ENCODE measurements at places on chromosomes 7 and 10. TPM values are rescaled to one million over a fixed set of nuclear protein-coding genes. Genes with fewer than 3 reads are reported as not detected.

DNA sequence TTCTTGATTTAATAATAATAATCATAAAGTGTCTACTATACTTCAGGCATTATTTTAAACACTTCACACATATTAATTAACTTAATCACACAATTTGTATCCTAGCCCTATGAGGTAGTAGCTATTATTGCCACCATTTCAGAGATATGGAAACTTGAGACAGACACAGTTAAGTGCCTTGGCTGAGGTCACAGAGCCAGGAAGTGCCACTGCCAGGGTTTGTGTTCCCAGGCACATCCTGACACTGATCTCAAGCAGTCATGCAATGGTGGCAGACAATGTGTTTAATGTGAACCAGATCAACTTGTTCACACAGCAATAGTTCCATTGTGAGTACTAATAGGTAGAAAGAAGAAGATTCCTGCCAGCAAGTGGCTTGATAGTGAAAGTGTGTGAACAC, 666.0 kb downstream of the SUGCT start:
- DNase-seq = no peak

DNA sequence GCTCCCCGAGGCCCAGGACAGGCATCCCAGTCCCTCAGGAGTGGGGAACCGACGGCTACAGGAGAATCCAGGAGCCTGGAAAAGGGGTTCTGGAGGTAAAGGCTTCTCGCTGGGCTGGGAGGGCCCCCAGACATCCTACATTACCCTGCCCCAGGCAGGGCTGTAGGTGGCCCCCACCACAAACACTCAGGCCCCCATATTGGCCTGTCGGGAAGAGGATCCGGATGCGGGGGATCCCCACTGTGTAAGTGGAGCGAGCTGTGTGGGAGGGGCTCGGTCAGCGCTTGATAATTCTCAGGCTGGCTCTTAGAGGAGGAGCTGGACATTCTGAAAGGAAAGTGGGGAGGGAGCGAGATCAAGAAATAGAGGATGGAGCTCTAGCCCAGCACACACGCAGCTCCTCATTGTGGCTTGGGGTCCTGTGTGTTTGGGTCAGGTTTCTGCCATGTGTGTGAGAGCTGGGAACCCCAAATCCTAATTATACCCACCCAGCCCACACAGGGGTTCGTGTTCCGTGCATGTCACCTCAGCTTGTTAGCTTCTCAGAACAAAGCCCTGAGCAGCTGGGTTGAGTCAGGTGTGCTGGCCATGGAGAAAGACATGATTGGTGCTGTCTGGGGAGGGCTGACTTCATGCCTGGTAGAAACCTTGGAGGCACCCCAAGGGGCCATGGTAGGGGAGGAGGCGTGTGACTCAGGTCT, 49.4 kb downstream of the ZNF467 start:
- no peak for DNase-seq

DNA sequence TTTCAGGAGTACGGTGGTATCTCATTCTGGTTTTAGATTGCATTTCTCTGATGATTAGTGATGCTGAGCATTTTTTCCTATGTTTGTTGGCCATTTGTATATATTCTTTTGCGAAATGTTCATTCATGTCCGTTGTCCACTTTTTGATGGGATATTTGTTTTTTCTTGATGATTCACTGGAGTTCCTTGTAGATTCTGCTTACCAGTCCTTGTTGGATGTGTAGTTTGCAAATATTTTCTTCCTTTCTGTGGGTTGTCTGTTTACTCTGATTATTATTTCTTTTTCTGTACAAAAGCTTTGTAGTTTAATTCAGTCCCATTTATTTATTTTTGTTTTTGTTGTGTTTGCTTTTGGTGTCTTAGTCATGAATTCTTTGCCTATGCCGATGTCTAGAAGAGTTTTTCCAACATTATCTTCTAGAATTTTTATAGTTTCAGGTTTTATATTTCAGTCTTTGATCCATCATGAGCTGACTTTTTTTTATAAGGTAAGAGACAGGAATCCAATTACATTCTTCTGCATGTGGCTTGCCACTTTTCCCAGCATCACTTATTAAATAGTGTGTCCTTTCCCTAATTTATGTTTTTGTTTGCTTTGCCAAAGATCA, 320.5 kb downstream of the MAGI2 start:
- no peak for DNase-seq

DNA sequence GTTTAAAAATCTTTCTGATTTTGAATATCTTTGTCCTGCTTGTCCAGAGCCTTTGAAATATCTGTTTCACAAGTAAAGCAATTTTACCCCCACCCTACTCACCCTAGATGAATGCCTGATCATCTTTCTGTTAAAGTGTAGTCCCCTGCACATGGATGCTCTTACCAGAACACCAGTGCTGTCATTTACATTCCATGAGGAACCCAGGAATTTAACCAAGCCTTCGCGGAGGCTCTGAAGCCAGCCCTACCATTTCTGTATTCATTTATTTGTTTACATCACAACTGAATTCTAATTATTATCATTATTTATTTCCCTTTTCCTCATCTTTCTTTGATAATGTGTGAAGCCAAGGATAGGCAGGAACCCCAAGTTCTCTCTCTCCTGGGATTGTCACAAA, 167.8 kb upstream of the MYO3A start:
- DNase-seq = no peak

GRCh38 chr7:55588379-55588699, 16.0 kb upstream of the VOPP1 start:
- DNase-seq = no peak

DNA sequence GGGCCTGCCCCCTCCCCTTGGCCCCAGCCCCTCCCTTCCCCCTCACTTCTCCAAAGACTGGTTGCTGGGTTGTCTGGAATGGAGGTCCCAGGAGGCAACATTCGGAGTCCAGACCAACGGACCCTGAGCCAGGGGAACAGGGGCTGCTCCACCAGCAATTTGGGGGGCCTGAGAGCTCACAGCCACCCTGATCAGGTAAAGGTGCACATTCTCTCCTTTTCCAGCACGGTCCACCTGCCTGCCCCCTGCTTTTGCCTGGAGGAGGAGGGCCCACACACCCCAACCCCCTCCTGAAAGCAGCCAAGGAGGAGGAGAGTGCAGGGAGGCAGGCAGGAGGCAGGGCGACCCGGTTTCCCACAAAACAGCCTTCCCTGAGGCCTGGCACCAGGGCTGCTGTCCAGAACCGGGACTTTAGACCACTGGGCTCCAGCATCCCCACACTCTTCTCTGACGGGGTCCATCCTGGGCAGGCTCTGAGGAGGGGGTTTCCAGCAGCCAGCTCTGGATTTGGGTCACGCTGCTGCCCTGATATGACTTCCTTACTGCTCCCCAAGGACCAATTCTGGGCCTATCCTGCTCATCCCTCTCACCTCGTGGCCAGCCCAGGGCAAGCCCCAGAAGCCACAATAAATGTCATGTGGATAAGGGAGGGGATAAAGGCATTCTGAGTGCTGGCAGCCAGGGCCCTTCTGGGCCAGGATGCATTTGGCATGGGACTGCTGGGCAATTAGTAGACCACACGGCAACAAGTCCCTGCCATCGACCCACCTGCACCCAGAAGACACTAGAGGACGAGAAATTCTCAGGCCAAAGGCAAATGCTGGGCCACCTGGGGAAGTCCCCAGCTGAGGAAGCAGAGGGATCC, 1.1 kb upstream of the CAMK2B start:
- no peak for DNase-seq

DNA sequence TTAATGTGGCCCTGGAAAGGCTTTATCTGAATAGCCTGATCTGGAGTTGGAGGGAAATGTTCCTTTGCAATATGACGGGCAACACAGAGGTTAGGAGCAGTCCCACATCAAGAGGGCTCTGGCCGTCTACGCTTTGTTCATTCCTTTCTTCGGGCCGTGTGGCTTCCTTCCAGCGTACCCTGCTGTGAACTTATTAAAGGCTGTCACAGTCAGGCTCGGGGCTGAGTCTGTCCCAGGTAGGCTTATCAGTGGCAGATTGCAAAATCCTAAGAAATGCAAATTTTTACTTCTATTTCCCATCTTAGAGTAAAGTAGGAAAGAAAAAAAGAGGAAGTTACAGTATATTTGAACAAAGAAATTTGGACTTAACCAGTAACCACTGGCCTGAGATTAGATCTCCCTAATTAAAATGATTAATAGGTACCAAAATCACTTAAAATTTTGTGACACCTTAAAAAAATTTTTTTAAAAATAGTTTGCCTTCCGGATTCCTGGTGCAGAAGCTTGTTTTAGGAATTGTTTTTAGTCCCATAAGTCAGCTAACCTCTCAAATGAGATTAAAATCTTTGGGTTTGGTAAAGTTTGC, 453.1 kb upstream of the MKI67 start:
- DNase-seq = no peak

- no peak for DNase-seq
Measured at GRCh38 chr7:71560354-71560995, 428.5 kb downstream of the GALNT17 start.

GRCh38 chr10:48554246-48554645, 50.6 kb downstream of the ARHGAP22 start:
- DNase-seq = no peak

- no peak for DNase-seq
Measured at GRCh38 chr10:87776328-87776727, 41.7 kb downstream of the ATAD1 start.

- no peak for DNase-seq
Measured at GRCh38 chr10:113475381-113475807, 77.5 kb upstream of the HABP2 start.

GRCh38 chr7:43328785-43329380, 216.4 kb downstream of the HECW1 start:
- DNase-seq = no peak

- no peak for DNase-seq
Measured at GRCh38 chr10:739403-739802, 49.9 kb upstream of the DIP2C start.

- no peak for DNase-seq
Measured at GRCh38 chr7:42414028-42414427, 177.0 kb upstream of the GLI3 start.

- no peak for DNase-seq
Measured at GRCh38 chr7:115106316-115106715, 184.4 kb downstream of the MDFIC start.

DNA sequence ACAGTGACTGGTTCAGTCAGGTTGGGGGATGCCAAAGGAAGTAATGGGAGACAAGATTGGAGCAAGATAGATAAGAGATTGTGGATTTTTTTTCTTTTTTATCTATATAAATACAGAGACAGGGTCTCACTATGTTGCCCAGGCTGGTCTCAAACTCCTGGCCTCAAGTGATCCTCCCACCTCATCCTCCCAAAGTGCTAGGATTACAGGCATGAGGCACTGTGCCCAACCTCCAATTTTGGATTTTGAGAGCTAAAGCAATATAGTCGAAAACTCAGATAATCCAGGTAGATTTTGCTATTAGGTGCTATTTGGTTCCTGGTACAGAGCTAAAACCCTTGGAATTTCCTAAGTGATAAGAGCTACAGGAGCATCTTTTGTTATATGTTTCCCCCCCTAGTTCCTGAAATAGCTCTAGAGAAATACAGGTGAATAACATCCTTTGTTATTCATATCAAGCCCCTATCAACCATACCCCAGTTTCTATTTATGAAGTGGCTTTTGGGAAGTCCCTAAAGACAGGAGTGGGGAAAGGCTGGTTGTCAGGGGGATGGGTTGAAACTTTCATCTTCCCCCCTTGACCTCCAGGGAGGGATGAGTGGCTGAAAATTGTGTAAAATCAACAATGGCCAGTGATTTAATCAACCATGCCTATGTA, 151.2 kb downstream of the CFTR start:
- no peak for DNase-seq

DNA sequence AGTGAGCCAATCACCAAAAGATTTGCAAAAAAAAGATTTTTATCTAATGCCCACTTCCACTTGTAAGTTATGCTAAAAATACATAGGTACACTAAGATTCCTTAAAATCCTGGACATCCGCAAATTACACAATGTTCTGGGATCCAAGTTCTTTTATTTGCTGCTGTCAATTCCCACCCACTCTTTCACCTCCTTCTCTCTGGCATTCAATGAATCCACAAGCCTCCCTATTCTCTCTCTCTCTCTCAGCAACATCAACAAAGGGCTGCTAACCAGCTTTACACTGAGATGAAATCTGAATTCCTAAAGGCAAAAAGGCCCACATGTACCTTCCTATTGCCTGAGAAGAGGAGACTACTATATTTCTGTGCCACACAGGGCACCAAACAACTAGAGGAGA, 99.9 kb downstream of the ARMH3 start:
- no peak for DNase-seq

- no peak for DNase-seq
Measured at GRCh38 chr7:93690021-93690420, 115.5 kb upstream of the CALCR start.

DNA sequence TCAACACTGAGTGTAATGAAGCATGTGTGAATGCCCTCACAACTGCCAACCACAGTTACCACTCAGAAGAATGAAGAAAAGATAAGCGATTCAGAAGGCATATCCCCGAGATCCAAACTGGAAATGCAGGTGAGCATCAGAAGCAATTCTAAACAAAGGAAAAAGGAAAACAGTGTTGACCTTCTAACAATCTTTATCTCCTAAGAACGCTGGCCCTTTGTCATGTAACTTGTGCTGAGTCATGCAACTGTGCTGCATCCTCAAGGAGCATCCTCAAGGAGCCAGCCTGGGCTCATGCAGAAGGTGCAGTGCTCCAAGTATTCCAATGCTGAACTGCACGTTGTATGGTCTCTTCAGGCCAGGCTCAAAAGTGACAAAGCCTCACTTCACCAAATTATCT, 30.6 kb downstream of the SEC61G start:
- DNase-seq = no peak

GRCh38 chr10:105585753-105586152, 944.7 kb downstream of the SORCS3 start:
- DNase-seq = no peak

DNA sequence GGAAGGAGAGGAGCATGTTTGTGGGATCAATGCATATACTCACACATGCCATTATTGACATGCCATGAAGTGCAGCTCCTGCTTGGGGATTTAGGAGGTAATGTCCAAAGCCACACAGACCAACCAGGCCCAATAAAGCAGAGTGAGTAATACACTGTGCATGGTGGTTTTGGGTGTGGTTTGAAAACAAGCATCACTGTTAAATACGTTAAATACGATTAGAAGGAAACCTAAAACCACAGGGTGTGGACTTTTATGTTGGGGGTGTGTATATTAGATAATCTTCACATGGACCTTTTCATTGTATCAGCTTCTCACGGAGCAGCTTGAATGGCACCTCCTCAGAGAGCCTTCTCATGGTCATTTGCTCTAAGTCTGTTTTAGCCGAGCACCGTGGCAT, 10.4 kb upstream of the EIF3A start:
- peak; percentile 64 for DNase-seq

- peak; percentile 82 for DNase-seq
Measured at GRCh38 chr7:149872419-149873073, 1.2 kb upstream of the ATP6V0E2 start.

GRCh38 chr7:93265220-93265619, 33.1 kb downstream of the VPS50 start:
- no peak for DNase-seq

TAS2R5 gene
- 1.2 TPM for total RNA-seq

ITPRID1 gene
- total RNA-seq = 0.91 TPM

DRGX gene
- 0.16 TPM for total RNA-seq

CYP2E1 gene
- total RNA-seq = 0.90 TPM

CPA2 gene
- total RNA-seq = 0.48 TPM

CALCR gene
- total RNA-seq = not detected

AKAP9 gene
- 97.7 TPM for total RNA-seq

ZNF777 gene
- total RNA-seq = 9.5 TPM

GNAT3 gene
- total RNA-seq = not detected

GRIFIN gene
- total RNA-seq = not detected

DYNC1I1 gene
- total RNA-seq = 1.8 TPM

PTPRZ1 gene
- 1.2 TPM for total RNA-seq

ATOH7 gene
- total RNA-seq = 0.53 TPM

PLXNA4 gene
- total RNA-seq = 0.15 TPM

EMX2 gene
- total RNA-seq = not detected

SUN3 gene
- total RNA-seq = not detected

EEPD1 gene
- 8.2 TPM for total RNA-seq

FAM13C gene
- total RNA-seq = 1.0 TPM

COX19 gene
- total RNA-seq = 11.6 TPM
